ENCODE measurements at places on chromosomes 7 and 10.

DNA sequence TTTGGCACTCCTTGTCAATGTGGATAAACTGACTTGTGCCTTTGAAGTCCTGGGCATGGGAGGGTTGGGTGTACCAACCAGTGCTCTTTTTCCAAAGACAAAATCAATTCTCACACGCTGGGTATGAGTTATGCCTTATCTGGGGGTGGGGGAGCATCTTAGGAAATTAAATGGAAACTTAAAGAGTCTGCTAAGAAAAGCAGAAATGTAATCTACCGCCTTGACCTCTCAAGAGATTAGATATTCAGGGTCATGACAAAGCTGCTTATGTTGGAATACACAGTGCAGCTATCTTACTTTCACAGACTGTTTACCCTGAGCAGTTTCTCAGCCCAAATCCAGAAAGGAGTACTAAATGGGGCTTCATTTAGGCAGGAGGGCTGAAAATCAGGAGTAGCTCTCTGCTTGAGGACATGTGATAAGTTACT, 2.6 kb downstream of the MEST start:
- peak; percentile 68 for DNase-seq
- H3K36me3 ChIP-seq: no peaks in the 10 kb centered on the region
- H3K4me3 ChIP-seq: no peak overlapping the region
- peaks cover 11% of the 10 kb centered on the region for H3K4me1 ChIP-seq
- H3K27ac ChIP-seq: no peak overlapping the region

DNA sequence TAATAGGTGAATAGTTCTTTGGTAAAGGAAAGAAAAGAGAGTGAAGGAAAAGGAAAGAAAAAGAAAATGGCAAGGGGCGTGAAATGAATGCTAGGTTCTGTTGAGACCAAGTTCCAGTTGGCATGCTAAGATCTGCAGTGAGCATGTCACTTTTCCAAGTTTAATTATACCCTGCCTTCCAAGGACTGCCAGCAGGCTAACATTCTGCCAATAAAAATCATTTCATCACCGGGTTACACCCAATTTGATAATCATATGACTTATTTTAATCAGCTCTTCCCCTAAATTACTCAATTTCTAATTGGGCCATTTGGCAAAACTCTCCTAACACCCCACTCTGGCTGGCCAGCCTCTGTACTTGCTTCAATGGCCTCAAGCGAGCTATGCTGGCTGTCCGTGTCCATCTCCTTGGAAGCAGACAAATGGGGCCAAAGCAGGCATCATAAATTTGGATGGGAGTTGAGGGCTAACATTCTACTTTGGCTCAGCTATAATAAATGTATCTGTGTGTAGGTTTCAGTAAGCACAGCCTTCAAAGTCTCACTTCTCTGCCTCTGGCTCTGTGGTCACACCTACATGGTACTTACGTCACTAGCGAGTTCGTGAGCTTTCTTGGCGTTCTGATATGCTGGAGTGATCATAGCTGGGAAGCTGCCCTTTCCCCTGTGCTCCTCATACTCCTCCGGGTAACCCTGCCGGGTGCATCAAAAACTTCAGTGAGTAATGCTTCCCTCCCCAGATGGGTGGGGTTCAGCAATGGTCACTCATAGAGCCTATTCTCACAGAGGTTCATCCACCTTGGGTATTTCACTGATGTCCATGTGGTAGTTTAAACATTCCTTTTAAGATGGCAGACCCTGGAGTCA, 17.3 kb downstream of the NRAP start:
- H3K36me3 ChIP-seq: no peaks in the 10 kb centered on the region
- no peak for DNase-seq
- H3K27ac ChIP-seq: no peak overlapping the region

DNA sequence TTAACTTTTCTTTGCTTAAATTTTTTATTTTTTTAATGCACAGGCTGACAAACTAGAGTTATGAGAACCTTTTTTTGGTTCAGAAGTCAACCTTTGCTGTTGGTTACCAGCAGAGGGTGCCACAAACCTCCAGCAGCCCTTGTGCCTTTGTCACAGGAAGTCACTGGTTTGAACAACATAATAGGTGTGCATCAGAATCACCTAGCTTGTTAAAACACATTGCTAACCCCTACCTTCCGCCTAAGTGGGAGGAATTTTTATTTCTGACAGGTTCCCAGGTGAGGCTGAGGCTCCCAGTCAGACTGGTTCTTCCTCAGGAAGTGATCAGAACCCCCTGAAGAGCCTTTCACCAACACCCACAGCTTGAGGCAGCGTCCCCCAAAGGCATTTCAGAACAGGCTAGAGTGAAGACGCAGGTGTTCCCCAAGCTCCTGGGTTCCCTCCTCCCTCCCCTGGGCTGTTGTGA, 22.6 kb upstream of the VDAC2 start:
- no peaks in the 10 kb centered on the region for H3K27me3 ChIP-seq
- DNase-seq: peak; percentile 56
- no peak overlapping the region for H3K27ac ChIP-seq
- H3K4me1 ChIP-seq: peaks cover 23% of the 10 kb centered on the region
- H3K36me3 ChIP-seq: no peaks in the 10 kb centered on the region
- H3K4me3 ChIP-seq: no peak overlapping the region

DNA sequence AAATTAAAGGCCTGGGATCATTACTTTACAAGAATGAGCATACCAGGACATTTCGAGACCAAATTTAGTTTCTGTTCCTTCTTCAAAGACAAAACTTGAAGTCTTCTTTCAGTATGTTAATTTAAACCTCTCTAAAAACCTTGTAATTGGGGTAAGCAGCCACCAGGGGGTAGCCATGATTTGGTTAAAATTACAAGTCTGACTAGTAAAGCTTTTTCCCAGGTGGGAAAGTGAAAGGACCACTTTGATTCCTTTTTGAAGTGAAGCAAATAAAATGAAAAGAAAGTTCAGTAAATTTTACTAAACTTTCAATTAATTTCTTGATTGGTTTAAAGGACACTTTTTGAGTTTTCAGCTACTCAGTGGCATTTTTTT, 294.3 kb downstream of the BBS9 start:
- H3K4me1 ChIP-seq: no peaks in the 10 kb centered on the region
- H3K4me3 ChIP-seq: no peak overlapping the region
- no peaks in the 10 kb centered on the region for H3K27me3 ChIP-seq
- DNase-seq: peak; percentile 8
- H3K36me3 ChIP-seq: no peaks in the 10 kb centered on the region

DNA sequence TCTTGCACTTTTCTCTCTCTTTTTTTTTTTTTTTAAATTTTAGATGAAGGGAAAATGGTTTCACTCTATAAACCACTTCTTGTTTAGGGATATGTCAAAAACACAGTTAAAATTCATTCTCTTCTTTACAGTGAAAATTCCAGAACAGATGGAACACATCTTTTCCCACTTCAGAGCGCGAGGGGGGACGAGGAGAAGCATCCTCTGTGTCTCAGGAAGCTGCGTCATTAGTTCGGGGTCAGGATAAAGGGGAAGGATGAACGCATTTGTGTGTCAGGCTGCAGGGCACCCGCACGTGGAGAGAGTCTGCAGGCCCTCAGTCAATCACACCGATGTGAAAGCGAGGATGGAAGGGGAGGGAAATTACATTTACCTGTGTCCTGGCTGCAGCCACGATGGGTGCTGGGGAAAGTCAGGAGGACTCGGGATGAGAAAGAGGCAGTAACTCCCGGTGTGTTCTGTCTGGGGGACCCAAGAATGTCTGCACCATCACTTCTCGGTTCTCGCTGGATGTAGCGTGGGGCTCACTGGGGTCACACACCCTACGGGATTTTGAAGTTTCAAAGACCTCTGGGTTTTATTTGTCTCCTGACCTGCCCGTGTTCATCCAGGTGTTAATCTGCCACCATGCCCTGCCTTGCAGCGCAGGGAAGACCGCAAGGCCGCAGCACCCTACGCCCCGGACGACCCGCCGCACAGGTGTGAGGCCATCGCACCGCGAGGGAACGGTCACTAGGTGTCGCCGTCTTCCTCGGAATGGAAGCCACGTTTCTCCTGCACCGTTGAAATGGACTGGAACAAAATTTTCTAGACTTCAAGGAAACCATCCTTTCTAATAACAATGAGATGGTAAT, 66.7 kb upstream of the PITRM1 start:
- no peak overlapping the region for H3K27ac ChIP-seq
- no peaks in the 10 kb centered on the region for H3K36me3 ChIP-seq
- no peak overlapping the region for H3K4me3 ChIP-seq
- DNase-seq: peak; percentile 62

- H3K27ac ChIP-seq: no peak overlapping the region
- DNase-seq: no peak
- H3K4me1 ChIP-seq: no peaks in the 10 kb centered on the region
- no peaks in the 10 kb centered on the region for H3K27me3 ChIP-seq
- no peaks in the 10 kb centered on the region for H3K36me3 ChIP-seq
- no peak overlapping the region for H3K4me3 ChIP-seq
Measured at GRCh38 chr7:91634485-91635177, 245.9 kb downstream of the MTERF1 start.

- no peaks in the 10 kb centered on the region for H3K27me3 ChIP-seq
- no peaks in the 10 kb centered on the region for H3K36me3 ChIP-seq
- peak; percentile 41 for DNase-seq
- no peak overlapping the region for H3K27ac ChIP-seq
- H3K4me3 ChIP-seq: no peak overlapping the region
Measured at GRCh38 chr10:52215745-52216361, 98.2 kb upstream of the DKK1 start.

Data from K562 (cell line).